ENCODE measurements at places on chromosomes 1 and 21.
A peak's percentile ranks its signal among the peaks of the same experiment; 100 is the strongest.

- DNase-seq = no peak
These were observed 66.2 kb upstream of the LHX8 start for GRCh38 chr1:75067975-75068374.

GRCh38 chr1:246527402-246528088 lies 20.5 kb upstream of the SMYD3 start:
- DNase-seq = no peak

DNA sequence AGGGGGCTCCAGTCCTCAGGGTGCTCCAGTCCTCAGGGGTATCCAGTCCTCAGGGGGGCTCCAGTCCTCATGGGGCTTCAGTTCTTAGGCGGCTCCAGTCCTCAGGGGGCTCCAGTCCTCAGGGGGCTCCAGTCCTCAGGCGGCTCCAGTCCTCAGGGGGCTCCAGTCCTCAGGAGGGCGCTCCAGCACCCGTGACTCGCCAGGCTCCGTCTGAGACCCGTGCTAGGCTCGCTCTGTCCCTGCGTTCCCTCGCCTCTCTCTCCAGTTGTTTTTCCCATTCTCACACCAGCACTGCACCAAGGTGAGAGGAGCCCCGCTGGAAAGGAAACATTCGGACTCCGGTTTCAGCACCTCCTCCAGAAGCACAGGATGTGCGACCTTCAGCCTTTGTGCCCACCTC lies 9.4 kb upstream of the OR2M2 start:
- DNase-seq = peak; percentile 10

DNA sequence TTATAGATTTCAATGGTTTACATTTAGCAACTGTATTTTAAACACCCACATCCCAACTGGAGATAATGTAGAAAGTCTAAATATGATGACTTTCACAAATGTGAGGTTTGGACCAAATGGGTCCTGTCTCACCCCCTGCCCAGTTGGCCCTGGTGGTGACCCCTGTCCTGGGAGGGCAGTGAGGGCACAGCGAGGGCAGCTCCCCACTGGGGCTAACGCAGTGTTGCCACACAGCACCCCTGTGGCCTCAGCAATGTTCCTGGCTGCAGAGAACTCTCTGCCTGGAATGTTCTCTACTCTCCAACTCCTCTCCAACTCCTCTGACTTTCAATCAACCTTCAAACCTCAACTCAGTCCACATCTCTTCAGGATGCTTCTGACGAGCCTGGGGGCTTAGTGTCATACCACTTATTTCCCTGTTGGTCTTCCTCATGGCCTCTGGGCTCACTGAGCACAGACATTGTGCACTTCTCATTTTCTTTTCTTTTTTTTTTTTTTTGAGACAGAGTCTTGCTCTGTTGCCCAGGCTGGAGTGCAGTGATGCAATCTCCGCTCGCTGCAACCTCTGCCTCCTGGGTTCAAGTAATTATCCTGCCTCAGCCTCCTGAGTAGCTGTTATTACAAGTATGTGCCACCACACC lies 25.8 kb downstream of the KCNA10 start:
- DNase-seq = no peak

- no peak for DNase-seq
These were observed 104.4 kb downstream of the CACHD1 start for GRCh38 chr1:64574301-64574700.

- no peak for DNase-seq
These were observed 46.5 kb downstream of the RAP1GAP start for GRCh38 chr1:21622466-21623315.

GRCh38 chr21:36981049-36981391 lies 14.6 kb upstream of the HLCS start:
- no peak for DNase-seq

DNA sequence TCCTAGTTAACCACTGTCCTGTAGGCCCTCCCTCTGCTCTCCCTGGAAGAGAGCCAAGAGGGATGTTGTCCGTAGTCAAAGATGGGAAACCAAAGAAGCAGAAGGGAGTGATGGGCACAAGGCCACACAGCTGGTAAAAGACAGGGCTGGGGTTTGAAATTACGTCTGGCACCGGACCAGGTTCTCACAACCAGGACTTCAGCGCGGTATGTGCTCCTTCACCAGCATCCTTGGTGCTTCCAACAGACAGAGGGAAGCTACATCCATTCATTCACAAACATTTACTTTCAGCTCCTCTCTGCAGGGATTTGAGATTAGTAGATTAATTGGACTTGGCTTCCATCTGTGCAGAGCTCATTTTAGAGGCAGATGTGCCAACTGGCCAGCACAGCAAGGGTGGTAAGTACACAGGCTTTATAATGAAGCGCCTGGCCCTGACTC lies 191.2 kb downstream of the TRABD2B start:
- DNase-seq = no peak

GRCh38 chr1:104648269-104648691 lies 898.6 kb downstream of the AMY1C start:
- peak; percentile 31 for DNase-seq

DNA sequence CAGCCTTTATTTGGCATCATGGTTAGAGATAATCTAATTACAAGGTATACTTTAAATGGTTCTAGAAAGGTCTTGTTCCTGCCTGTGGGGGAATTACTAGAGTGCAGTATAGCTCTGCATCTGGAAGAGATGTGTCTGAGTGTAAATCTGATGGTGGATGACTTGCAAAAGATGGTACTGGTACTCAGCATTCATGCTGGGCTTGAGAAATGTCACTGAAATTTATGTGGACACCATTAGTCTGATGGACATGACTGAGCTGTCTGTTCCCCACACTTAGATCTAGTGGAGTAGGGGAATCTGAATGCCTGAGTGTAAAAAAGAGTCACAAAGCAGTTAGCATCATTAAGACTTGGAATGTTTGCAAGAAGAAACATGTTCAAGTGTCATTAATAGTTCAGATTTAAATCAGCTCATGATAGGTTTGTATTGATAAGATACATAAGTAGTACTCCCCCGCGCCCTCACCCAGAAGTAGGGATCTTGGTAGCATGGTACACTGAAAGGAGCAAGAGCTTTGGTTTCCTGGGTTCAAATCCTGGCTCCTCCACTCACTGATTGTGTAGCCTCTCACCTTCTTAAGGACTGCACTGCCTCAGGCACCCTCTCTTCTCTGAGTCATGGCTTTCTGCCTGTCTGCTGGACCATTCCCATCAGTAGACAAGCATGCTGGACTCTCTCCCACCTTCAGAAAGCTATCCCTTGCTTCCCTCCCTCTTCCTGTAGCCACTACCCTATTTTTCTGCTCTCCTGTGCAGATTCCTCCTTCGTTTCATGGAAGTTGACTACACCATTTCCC lies 292.9 kb downstream of the NFIA start:
- DNase-seq = no peak

- DNase-seq = no peak
These were observed 79.4 kb downstream of the CAPZB start for GRCh38 chr1:19405761-19406487.

GRCh38 chr1:93710499-93711453 lies 29.1 kb upstream of the BCAR3 start:
- DNase-seq = no peak

DNA sequence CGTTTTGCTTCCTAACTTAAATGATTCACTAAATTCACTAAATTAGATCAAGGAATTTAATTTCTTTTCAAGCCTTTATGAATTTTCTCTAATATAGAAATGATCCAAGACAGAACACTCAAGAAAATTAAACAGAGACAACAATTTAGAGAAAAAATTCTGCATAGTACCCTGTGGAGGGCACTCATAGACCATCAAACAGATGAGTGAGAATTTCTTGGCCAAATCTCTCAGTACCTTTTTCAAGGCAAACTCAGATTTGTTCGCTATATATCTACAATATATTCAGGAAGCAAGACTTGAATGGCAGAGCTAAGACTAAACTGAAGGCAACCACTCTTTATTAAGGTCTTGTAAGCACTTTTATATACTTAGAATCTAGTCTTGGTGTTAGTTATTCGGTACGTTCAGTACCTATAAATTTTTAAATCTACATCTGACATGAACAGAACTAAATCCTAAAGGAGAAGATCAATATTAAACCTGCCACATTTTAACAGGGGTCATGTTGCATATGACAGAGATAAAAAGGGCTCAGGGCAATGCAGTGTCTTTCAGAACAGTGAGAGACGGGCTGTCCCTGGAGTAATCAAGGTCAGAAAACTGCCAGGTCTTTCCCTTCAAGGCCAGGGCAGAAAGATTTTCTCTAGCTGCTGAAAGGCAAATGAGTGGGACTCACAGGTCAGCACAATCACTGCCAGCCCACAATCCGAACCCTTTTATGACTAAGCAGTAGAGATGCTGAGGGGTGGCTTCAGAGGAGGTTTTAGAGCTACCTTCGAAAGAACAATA lies 118.8 kb upstream of the TMPRSS15 start:
- DNase-seq = peak; percentile 14

GRCh38 chr1:244066954-244067716 lies 16.1 kb downstream of the ZBTB18 start:
- DNase-seq = no peak

- DNase-seq = no peak
These were observed 10.3 kb downstream of the NPR1 start for GRCh38 chr1:153688736-153689328.

GRCh38 chr1:119086830-119087229 lies 53.6 kb downstream of the WARS2 start:
- DNase-seq = no peak

- DNase-seq = no peak
These were observed 30.5 kb downstream of the HEYL start for GRCh38 chr1:39608921-39609320.

- DNase-seq = no peak
These were observed 6.9 kb upstream of the PIGR start for GRCh38 chr1:206953126-206953525.

DNA sequence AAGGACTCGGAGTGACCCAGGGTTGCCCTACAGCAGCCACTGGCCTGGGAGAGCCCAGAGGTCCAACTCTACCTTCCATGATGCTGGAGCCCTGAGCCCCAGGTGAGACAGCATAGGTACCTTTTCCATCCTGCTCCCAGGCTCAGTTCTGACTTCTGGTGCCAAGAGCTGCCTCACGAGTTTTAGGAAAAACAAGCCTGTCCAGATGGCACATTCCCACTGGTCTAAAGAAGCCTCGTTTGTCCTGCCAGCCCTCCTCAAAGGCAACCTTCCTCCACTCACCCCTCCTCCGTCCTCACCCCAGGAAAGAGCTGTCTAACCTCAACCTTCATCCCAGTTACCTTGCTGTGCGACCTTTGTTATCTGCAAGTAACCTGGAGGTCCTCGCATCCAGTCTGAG lies 53.5 kb upstream of the PRELP start:
- DNase-seq = no peak

GRCh38 chr1:154199563-154199879 lies 6.6 kb downstream of the CFAP141 start:
- DNase-seq = no peak

DNA sequence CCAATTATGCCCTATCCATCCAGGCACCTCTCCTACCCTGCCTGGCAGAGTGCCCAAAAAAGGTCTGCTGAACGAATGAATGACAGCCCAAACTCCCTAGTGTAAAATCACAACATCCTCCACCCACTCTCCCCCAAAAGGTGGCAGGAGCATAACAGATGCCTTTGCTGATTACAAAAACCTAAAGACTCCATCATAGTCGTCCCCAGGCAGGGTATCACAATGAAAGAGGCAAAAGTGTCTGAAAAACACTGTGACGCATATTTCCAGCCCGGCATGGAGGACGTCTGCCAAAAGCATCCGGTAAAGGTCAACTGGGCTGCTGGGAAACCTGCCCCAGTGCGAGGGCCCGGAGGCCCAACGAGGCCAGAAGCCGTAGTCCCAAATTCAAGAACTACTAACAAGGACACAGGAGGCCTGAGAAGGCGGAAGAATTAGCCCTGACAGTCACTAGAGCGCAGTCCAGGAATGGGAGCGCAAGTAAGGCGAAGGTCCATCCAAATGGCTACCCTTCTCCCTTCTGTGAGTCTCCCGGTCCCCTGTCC lies 576 bp downstream of the SMIM12 start:
- DNase-seq = no peak

DNA sequence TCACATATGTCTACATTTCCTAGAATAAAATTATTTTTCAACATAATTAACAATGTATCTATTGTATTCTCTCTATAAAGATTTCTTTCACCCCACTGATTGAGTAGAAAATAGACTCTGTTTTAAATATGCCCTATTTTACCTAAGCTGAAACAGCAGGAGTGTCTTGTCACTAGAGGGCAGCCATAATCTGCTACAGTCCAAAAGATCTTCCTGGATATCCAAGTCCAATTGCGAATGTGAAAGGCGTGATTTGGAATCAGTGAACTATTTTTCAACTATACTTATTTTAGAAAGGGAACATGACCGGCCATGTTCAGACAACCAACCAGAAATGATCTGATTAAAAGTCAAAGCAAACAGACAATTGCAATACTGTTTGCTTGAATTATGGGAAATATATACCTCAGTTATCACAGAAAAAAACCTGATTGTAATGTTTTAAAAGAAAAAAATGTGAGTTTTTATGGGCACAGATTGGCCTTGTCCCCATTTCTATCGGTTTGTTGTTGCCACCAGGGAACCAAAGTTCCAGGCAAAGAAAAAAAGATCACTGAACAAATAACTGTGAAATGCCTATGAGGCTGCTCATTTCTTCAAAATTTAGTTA lies 1211.0 kb upstream of the ADGRL4 start:
- peak; percentile 64 for DNase-seq

DNA sequence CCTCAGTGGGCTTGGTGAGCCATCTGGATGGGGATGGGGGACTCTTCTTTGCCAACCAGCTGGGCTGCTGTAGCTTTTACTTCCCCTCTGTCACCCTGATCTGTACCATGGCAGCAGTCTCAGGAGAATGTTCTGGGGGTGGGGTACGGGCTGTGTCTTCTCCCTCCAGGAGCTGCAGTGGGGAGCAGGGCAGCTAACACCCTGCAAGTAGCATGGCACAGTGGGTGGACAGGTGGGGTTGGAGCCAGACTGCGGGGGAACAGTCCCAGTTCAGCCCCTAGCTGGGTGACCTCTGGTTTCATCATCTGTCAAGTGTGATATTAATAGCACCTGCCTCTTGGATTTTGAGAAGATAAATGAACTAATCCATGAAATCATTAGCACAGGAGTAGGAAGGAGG lies 3.1 kb downstream of the NFASC start:
- no peak for DNase-seq

- DNase-seq = no peak
These were observed 329.7 kb upstream of the SNX7 start for GRCh38 chr1:98331718-98332311.

GRCh38 chr1:208903251-208903905 lies 659.2 kb upstream of the PLXNA2 start:
- no peak for DNase-seq

DNA sequence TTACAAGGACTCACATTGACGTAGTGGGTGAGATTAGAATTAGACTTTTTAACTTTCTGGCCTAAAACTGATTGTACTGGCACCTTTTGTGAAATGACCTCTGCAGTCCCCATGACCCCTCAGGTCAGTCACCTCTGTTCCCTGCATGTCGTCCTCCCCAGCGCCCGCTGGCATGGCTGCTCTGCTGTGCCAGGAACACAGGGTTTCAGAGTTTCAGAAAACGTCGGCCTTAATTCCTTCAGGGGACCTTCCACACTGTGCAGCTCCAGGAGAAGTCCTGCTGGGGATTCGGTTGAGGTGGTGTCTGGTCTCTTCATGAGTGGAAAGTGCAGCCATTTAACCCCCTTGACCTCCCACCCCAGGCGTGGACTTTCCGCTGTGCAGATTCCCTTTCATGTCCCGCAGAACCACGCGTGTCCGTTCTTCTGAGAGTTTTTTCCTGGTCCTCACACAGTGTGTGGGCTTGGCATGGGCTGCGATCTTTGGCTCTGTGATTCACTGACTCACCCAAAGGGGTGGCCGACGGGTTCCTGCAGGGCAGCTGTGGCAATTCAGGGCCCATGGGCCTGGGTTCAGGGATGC lies 158.4 kb upstream of the COL6A1 start:
- DNase-seq = no peak

Measured in H4 (cell line).